ENCODE measurements at places on chromosomes 5 and 9.

DNA sequence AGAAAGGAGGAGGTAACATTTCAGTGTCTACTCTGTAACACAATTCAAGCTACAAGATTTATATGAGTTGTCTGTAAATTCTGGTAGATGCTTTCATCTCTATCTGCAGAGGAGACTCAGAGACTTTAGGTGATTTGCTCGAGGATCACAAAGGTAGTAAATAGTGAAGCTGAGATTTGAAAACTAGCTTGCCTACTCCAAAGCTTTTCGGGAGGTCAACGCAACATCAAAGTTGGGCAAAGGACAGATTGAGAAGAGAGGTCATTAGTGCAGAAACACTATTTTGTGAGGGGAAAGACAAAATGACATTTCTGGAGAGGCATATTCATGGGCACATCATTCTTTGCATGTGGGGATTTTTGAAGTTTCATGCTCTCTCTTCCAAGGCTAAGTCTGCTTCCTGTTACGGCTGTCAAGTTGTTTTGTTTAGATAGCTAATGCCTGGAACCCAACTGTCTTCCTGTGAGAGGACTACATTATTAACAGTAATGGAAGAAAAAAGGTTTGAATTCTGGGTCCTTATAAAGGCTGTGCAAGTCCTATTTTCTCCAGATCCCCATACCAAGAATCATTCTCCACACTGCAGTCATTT is 413.5 kb upstream of the ZNF462 start:
- no peak for DNase-seq

- DNase-seq = peak; percentile 86
Measured at GRCh38 chr9:129320575-129321285, 142.7 kb upstream of the IER5L start.

DNA sequence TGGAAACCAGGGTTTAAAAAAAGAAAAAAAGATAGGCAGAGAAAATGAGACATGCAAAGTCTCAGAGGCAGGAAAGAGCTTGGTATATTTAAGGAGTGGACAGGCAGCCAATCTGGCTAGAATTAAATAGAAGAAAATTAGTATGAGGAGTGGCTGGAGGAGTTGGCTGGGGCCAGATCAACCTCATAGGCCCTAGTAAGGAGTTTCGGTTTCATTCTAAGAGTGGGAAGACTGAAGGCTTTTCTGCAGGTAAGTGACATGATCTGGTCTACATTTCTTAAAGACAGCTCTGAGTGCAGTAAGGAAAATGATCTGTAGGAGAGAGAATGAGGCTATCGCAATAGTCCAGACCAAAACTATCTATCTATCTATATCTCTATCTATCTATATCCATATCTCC is 27.5 kb downstream of the ADRB2 start:
- DNase-seq = no peak

GRCh38 chr5:124995421-124995820 is 249.0 kb upstream of the ZNF608 start:
- DNase-seq = no peak

GRCh38 chr5:67409126-67409777 is 212.7 kb upstream of the CD180 start:
- DNase-seq = no peak

GRCh38 chr9:11755951-11756350 is 937.2 kb upstream of the TYRP1 start:
- DNase-seq = no peak

GRCh38 chr5:151406322-151406947 is 41.0 kb upstream of the SLC36A1 start:
- DNase-seq = no peak

- no peak for DNase-seq
Measured at GRCh38 chr9:133377721-133378216, 1.6 kb downstream of the STKLD1 start.

GRCh38 chr9:107929443-107929842 is 439.9 kb upstream of the KLF4 start:
- no peak for DNase-seq

DNA sequence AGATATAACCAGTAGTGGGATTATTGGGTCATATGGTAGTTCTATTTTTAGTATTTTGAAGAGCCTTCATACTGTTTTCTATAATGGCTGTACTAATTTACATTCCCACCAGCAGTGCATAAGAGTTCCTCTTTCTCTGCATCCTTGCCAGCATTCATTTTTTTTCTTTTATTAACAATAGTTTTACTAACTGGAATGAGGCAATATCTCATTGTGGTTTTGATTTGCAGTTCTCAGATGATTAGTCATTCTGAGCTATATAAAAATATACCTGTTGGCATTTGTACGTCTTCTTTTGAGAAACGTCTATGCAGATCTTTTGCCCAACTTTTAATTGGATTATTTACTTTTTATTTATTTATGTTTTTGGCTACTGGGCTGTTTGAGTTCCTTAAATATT is 1579.3 kb upstream of the CDH6 start:
- DNase-seq = no peak

DNA sequence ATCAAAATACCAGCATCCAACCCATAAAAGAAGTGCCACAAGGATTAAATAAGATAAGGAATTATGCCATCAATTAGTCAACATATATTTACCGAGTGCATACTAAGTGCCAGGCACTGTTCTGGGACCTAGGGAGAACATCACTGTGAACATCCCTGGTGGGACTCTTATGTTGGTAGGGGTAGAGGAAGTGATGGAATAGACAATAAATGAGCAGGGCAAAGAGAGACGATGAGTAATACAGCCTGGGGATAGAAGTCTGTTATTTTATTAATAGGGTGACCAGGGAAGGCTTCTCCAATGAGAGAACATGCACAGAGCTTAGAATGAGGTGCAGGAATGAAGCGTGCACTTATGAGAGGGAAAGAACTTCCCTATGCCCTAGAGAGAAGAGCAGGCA is 47.4 kb upstream of the VLDLR start:
- DNase-seq = no peak

- no peak for DNase-seq
Measured at GRCh38 chr5:34622098-34622400, 34.1 kb upstream of the RAI14 start.

DNA sequence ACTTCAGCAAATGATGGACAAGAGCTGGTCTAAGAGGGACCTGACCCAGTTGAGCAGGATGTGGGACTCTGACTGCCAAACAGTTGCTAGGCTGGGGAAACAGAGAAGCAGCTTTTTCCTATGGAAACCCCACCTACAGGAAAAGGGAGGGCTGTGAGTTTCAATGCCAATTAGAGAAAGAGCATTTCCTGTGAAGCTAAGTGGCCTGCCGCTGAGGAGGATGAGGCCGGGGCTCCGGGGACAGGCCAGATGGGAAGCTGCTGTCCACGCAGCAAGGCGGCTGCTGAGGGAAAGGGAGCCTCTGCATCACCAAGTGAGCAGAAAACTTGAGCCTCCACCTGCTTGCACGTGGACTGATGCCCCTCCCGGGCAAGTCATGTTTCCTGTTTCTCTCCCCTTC is at the start of gene PCDH12:
Gene PCDH12, minus strand, starts transcription at position 90 of the 400 bp plus-strand sequence. CDS start 351 bp downstream, outside the sequence.
- DNase-seq = no peak

DNA sequence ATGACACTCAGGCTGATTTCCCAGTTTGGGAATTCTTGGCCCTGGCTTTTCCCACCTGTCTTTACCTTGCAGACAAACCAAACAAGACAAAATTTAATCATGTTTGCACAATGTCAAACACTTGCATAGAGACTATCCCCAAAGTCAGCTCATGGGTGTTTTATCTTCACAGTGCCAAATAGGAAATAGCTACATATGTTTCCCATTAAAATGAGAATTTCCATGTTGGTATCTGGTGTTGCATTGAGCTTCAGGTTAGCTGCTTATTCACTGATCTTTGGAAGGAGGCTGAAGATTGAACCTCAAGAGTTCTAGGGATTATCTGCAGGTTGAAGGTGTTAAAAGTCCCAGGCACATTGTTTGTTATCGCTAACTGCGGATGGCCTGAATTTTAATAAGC is 19.5 kb downstream of the MAP1B start:
- DNase-seq = no peak

- peak; percentile 60 for DNase-seq
Measured at GRCh38 chr5:672329-673160, 20.6 kb downstream of the TPPP start.

- DNase-seq = no peak
Measured at GRCh38 chr5:112006721-112007120, 249.7 kb upstream of the NREP start.

DNA sequence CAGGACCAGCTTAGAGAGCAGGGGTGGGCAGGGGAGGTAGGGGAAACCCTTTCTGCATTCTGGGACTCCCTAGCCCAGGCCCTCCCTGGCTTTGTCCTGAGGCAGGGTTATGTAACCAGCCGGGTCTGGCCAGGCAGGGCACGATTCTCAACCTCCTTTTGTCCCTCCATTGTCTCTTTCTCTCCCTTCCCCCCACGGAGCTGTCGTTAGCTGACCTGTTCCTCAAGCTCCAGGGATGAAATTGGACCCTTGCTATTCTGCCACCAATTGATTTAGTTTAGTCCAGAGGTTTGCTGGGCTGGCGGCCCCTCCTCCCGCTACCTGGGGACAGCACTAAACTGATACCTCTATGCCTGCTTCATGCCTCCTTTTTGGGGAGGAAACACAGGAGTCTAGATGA is 9.4 kb upstream of the NDST1 start:
- DNase-seq = no peak

- DNase-seq = no peak
Measured at GRCh38 chr5:171867786-171868185, 82.2 kb downstream of the SMIM23 start.

DNA sequence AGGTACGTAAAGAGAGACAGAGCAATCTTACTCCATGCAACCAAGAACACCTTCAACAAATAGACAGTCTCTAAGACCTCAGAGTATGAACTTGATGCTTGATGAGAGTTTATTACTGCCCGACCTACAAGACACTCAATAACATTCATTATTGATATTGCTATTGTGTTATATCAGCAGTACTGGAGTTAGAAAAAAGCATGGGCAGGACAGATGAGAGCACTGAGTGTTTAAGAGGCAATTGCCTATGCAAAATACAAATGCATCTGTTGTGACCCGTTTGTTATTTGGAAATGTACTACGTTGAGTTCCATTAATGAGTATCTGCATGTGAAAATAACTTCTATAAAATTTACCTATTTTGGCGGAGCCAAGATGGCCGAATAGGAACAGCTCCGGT is 8.1 kb upstream of the MARCOL start:
- DNase-seq = no peak

- peak; percentile 19 for DNase-seq
Measured at GRCh38 chr5:50874306-50875001, 208.0 kb downstream of the PARP8 start.

- DNase-seq = peak; percentile 13
Measured at GRCh38 chr5:179700401-179700918, 1.7 kb downstream of the CANX start.

DNA sequence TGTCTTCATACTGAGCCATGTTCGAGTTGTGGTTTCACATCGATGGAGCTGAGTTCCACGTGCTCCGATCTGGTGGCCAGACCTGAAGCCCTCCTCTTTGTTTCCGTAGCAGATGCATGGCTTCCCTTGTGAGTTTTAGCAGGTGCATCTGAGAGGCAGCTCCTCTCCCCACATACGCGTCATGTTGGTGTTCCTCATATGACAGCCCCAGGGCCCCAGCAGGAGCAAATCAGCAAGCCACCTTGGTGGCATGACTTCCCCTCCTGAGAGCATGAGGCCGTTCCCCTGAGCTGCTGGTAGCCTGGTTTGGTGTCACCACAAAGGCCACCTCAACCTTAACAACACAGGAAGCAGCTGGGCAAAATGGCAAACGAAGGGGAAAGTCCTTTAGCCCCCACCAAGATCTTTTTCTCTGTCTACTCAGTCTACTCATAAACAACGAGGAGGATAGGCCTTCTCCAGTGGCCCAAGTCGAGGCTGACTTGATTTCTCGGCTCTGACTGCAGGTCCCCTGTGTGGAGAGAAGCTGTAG is 5.9 kb downstream of the CYFIP2 start:
- no peak for DNase-seq

DNA sequence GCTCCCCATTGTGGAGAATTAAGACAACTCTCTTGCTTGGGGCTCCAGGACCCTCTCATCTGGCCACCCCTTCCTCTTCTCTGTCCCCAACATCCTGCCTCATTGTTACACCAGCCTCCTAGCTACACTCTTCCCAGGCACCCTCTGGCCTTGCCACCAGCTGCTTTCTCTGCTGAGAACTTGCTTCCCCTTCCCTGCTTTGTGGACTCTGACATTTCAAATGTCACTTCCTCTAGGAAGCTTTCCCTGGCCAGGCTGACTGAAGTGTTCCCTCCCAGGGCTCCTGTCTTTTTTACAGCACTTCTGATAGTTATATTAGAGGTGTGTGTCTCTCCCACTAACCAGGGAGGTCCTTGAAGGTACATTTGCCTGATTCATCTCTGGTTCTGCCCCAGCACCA is 194.0 kb upstream of the KLF4 start:
- no peak for DNase-seq

- DNase-seq = no peak
Measured at GRCh38 chr5:175347931-175348330, 96.1 kb downstream of the DRD1 start.

- no peak for DNase-seq
Measured at GRCh38 chr5:139880416-139881142, 85.0 kb downstream of the PSD2 start.

DNA sequence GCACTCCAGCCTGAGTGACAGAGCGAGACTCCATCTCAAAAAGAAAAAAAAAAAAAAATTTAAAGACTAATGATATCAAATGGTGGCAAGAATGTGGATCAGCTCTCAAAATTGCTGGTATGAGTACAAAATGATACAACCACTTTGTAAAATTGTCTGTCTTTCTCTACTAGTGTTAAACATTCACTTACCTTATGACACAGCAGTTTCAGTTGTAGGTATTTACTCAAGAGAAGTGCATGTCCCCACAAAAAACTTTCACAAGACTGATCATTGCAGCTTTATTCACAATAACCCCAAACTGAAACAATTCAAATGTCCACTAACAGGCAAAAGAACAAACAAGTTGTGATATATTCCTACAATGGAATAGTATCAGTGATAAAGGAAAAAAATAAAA is 14.7 kb upstream of the CETN3 start:
- no peak for DNase-seq

DNA sequence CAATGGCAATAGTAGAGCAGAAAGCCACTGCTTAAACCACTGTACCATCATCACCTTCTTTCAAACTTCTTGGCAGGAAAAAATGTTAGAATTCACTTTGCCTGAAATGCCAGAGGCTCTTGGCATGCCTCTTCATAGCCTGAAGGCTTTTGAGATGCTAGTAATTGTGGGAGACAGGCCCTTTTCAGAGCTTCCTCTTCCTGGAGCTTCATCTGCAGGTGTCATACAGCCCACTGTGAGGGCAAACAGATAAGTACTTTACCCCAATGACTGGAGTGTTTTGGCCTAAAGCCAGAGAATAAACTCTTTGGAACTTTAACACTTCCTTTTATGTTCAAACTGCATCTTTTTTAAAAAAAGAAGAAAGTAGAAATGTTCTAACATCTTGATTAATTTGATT is 81.3 kb upstream of the TMEM171 start:
- DNase-seq = no peak

DNA sequence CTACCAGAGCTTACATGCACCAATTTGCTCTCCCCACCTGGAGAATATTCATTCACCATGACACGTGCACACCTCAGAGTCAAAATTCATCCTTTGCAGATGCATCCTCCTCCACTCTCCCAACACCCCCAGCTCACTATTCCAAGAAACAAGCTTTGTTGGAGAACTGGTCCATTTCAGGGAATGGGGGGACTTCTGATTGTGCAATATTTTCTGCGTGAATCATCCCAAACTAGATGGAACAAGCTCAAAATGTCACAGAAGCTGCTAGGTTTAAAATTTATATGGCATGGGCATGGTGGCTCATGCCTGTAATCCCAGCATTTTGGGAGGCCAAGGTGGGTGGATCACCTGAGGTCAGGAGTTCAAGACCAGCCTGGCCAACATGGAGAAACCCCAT is 3.6 kb downstream of the GLDC start:
- no peak for DNase-seq

GRCh38 chr5:87741881-87742280 is 329.2 kb upstream of the CCNH start:
- DNase-seq = no peak

Data from putamen (tissue), 1 donor.